ENCODE measurements at places on chromosomes 1 and 21.

GRCh38 chr1:23555270-23555985 is 3.9 kb downstream of the ID3 start:
- DNase-seq = peak; percentile 77

- no peak for DNase-seq
These were observed at the start of gene ECE1 for GRCh38 chr1:21289700-21290545. Gene ECE1, minus strand, starts transcription at chr1:21290463. Its CDS starts 49 bp downstream, at chr1:21290414.

DNA sequence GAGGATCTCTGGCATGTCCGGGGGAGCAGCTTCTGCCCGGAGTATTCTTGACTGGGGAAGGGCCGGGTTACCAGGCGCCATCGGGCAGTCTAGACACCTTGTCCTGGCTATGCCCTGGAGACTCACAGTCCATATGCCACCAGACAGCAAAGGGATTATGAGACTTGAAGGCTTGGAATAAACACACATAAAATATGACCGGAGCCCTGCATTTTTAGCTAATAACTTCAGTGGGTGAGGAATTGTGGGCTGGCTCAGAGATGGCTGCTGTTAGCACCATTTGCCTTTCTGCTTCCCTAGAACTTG is 15.5 kb downstream of the NTPCR start:
- no peak for DNase-seq

- peak; percentile 20 for DNase-seq
These were observed 20.8 kb downstream of the ADAMTS5 start for GRCh38 chr21:26945916-26946675.

DNA sequence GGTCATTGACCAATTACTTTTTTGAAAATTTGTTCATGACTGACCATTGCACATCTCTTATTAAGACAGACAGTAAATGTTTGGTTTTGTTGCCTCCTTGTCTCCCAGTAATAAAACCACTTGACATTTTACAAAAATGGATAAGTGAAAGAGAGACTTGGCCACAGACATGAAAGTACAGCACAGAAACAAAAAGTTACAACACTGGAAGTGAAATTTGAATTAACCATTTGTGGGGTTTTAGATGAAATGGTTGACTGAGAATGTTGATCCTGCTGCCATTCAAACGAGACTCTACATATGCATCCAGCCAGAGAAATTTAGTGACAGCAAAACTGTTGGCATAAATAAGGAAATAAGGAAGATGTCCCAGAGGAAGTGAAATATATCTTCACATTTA is 79.3 kb upstream of the B3GALT2 start:
- DNase-seq = no peak

GRCh38 chr1:88612292-88612691 is 71.8 kb upstream of the PKN2 start:
- no peak for DNase-seq

DNA sequence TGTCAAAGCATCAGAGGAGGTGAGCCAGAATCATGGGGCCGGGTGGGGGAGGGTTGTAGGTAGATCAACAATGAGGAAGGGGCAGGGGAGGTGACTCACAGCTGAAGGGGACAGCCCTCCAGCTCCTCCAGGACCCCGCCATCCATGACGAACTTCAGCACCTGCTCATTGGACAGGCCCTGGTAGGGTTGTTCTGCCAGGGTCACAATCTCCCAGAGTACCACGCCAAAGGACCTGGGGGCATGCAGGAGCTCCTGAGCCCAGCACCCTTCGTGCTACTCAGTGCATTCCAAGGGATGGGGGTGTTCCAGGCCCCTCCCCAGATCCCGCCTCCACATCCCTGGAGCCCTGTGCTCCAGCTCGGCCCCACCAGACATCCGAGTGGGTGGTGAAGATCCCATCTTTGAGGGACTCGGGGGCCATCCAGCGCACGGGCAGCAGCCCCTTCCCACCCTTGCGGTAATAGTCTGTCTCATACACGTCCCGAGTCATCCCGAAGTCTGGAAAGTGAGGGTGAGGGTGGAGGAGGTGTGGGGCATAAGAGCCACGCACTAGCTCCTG is 17.5 kb downstream of the INSRR start:
- DNase-seq = no peak

DNA sequence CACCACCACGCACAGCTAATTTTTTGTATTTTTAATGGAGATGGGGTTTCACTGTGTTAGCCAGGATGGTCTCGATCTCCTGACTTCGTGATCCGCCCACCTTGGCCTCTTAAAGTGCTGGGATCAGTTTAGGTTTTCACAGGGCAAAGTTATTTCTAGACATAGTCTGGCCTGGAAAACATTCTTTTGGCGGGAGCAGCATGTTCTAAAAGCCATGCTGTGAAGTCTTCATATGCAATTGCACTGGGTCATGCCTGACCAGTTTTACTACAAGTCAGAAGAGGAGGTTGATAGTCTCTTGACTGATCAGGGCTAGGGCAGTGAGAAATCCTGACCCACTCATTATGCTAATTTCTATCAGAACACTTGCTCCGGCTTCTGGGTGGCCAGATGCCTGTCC is 131.6 kb upstream of the POU3F1 start:
- no peak for DNase-seq

DNA sequence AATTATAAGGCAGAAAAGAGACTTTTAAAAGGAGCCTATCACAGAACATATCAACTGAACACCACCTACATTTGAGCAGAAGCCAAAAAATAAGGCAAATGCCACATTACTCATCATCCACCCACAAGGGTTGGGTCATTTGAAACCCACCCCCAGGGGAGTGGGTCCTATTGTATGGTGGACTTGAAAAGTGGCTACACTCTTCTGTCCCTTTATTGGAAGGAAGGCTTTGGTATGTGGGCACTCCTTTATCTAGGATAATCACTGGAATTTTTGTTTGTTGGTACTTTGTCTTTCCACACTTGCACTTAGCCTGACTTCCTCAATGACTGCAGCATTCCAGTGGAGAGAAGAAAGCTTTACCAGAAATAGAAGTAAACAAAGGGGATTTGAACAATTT is 157.2 kb upstream of the COL11A1 start:
- peak; percentile 49 for DNase-seq

DNA sequence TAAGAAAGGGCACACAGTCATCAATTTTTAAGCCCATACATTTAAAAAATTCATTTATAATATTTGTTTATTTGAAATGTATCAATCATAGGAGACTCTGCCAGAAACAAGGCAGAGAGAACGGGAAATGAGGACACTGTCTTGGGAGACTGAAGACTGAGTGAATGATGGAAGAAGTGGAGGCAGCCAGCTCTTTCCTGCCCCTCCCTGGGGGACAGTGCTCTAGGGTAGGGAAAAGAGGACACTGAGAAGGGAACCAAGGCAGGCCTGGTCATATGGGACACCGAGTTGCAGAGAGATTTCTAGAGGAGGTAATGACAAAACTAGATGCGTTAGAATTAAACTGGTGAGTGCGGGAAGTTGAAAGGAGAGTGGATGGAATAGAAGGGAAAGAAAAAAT is 31.6 kb downstream of the EEIG2 start:
- DNase-seq = no peak

DNA sequence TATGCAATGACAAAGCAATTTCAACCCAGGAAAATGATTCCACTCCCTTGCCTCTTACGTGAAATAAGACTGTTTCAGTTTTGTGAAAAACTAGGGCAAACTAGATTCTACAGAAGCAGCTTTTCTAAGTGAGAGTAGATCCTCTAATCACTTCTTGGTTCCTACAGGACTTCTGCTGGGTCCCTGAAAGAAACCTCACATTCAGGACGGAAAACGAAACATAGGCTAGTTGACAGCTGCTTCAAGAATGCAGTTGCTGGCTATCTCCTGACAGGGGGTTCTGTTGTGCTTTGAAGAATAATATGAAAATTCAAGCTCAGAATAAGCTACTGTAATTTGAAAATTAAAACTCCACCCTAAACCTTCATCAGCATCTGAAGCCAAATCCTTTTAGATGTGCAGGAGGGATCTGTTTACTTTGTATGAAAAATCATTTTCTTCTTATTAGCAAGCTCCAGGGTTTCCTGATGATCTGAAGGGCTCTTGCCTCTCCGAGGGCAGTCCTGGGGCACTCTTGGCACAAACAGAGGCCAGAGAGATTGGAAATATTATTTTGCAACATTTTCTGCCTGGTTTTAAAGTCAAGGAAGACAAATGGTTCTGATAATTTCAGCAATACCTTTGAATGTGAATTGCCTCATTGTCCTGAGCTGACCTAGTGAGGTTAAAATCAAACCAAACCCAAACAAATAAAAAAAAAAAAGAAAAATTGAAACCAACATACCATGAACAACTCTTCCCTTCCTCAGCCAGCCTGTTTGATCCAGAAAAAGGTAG is 55.0 kb downstream of the NTMT2 start:
- peak; percentile 55 for DNase-seq

DNA sequence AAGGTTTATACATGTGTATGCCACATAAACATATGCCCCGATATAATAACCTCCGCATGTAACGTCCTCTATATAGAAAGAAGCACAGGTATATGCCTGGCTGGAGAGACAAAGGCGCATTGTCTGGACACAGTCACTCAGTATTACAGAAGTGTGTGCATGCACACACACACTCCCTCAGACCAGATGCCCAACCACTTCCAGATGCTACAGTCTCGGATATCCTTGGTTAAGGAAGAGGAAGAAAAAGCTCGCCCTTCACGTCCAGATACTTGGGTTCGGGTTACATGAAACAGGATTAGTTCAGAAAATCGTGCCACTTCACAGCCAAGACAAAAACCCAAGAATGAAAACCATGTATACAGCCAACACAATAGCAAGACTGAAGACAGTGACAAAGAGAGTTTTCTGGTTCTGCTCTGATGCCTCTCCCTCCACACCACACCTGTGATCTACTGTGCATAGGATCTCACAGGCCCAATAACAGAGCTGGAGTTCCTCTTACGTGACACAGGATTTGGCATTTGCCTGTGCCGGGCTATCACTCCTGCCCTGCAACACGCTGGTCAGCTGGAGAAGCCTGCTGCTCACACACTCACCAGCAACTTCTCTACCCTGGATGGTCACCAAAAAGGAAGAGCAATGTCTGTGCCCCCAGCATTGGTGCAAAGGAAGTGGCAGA is 75.0 kb downstream of the SSBP3 start:
- peak; percentile 76 for DNase-seq

GRCh38 chr1:168615965-168616364 is 39.6 kb downstream of the XCL1 start:
- no peak for DNase-seq

- DNase-seq = peak; percentile 31
These were observed 181.2 kb downstream of the PLPPR4 start for GRCh38 chr1:99445486-99445885.

DNA sequence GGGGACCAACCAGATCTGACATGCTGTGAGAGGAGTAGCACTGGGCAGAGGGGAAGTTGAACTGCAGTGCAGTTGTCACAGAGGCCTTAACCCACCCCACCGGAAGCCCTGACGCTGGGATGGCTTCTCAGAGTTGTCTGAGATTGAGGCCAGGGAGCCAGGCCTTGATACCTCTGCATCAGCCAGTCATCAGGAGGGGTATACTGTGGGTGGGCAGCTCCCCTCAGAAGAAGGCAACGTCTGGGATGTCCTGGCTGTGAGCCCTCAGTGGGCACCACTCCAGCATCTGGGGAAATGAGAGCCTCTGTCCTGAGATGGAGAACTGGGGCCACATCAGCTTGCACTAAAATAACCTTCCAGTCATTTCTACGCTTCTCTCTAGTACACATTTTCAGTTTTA is 47.9 kb upstream of the BCAR3 start:
- DNase-seq = no peak

DNA sequence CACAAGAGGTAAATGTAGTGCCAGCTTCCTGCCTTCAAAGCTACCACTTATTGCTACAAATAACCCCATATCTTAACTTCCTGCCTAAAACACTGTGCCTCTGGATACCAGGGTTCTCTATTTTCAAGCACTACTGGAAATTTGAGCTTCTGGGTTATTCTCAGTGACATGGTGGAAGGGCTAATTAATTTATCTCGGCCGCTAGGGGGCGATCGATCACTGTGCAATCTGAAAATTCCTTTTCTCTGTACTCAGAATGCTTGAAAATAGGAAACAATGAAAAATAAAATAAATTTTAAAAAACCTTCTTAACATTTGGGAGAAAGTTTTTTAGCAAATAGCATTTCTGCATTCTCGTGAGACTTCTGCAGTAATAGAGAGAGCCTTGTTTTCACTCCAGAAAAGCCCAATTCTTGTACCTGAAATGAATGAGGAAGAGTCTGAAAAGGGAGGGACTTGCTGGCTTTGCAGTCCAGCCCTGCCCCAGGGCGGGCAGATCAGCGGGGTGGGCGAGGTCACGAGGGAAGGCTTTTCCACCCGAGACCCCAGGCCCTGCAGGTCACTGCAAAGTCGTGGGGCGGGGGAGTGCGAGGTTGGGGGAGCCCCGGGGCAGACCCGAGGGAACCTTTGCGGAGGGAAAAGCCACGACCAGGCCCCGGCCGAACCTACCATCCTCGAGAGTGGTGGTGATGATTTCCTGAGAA is 276.7 kb downstream of the PCP4 start:
- DNase-seq = peak; percentile 52

GRCh38 chr1:99647490-99647889 is 1.6 kb downstream of the PALMD start:
- no peak for DNase-seq

DNA sequence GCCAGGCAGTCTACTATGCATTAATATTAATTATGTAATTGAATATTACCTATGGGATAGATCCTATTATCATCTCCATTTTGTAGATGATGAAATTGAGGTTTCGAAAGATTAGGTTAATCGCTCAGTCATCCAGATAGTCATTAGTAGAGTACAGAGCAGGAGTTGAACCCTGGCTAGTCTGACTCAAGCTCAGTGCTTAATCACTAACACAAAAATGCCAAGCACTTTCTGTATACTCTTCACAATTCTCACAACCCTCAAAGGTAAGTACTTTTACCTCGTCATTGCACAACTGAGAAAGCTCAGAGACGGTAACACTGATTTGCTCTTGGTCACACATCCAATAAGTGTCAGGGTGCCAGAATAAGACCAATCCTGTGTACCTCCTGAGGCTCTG is 280.2 kb upstream of the PLXNA2 start:
- no peak for DNase-seq

GRCh38 chr1:182610606-182611194 is 6.5 kb upstream of the RGS16 start:
- DNase-seq = peak; percentile 64

GRCh38 chr1:201565024-201565730 is 26.2 kb downstream of the NAV1 start:
- no peak for DNase-seq

GRCh38 chr1:39409055-39409816 is 82.2 kb upstream of the BMP8A start:
- DNase-seq = peak; percentile 76

DNA sequence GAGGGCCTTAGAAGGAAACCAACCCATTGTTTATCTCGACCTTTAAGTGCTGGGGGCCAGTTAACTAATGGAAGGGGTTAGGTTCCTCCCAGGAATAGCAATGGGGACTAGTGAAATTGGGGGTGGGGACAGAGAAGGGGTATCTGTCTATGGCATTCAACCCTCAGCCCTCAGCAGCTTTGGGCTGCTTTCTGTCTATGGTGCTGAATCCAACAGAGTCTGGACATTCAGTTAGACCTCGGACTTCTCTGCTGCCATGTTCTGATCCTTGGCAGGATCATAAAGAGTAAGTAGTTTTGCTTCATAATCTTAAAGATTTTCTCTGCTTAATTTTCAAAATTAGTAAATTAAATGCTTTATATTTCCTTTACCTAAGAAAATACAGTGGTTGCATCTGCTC is 2.6 kb upstream of the EPHA10 start:
- no peak for DNase-seq

GRCh38 chr1:22350924-22351767 is 100.5 kb upstream of the ZBTB40 start:
- peak; percentile 22 for DNase-seq

- DNase-seq = no peak
These were observed 768.4 kb upstream of the ADGRL2 start for GRCh38 chr1:81032374-81032773.

- DNase-seq = peak; percentile 90
These were observed 90.1 kb downstream of the OMA1 start for GRCh38 chr1:58456470-58456869.

All from fibroblast of skin of right quadriceps (primary cell).